ENCODE measurements at places on chromosomes 6 and 20.

DNA sequence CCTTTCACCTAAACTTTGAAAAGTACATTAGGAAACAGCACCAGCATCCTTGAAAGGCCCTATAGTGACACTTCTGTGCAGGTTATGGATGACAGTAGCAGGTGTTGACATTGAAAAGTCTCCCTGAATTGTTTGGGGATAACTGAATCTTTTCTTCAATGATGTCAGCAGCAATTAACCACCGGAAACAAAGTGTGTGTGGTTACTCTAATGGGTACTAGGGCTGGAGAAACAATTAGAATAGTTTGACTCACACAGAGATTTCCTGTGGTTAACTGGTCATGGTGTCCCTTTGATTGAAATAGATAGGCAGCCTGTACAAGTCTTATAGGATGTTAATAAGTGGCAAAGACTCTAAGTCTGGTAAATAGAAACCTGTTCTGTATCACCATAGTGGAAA is 189.1 kb downstream of the TBX18 start:
- no peak for DNase-seq

DNA sequence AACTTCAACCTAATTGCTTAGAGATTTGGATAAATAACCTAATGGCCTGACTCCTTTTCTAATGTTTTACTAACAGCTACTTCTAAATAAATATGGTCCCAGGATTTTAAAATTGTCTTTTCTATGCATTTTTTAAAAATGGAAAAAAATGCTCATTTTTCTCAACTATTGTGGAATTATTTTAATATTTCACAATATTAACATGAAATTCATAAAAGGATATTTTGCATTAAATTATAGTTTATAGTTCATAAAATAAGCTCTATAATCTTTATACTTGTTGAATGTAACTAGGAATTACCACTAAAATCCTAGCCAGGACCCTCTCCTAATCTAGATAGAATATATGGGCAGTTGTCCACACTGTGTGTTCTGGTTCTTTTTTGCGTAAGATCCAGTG is 37.3 kb downstream of the TBPL1 start:
- no peak for DNase-seq

DNA sequence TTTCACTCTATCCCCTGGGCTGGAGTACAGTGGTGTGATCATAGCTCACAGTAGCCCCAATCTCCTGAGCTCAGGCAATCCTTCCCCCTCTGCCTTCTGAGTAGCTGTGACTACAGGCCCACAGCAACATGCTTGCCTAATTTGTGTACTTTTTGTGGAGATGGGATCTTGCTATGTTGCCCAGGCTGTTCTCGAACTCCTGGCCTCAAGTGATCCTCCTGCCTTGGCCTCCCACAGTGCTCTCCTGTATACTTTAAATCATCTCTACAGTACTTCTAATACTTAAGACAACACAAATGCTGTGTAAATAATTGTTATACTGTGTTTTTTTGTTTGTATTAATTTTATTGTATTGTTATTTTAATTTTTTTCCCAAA is 39.7 kb upstream of the FAM50B start:
- DNase-seq: no peak

GRCh38 chr6:146891615-146892265 is 293.0 kb downstream of the ADGB start:
- no peak for DNase-seq

- peak; percentile 7 for DNase-seq
These were observed 45.9 kb upstream of the MC3R start for GRCh38 chr20:56202493-56203077.

- DNase-seq: no peak
These were observed 39.3 kb downstream of the LRRC1 start for GRCh38 chr6:53834132-53834531.

DNA sequence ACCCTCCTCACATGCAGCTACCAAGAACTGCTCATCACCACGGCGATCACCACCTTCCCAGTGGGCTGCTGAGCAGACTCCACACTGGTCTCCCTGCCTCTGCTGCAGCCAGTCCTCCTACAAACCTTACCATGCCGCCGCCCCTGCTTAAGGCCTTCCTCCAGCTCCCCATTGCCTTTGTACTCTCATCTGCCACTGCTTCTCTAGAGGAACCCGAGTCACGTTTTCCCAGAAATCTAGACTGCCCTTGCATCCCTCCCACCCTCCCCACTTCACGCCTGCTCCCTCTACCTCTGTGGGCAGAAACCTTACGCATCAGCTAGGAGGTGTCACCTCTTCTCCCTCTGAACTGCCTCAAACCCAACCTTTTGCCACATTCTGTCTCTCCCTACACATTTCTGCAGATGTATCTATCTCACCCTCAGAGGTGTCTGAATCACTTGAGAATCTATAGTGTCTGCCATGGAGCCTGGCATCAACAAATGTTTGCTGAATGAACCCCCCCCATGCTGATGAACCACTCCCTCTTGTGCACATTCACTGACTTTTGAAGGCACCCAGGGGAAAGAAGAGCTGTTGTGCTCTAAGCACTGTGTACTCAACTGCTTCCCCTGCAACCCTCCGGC is 4.3 kb downstream of the E2F1 start:
- no peak for DNase-seq

- no peak for DNase-seq
These were observed 93.6 kb upstream of the FAM8A1 start for GRCh38 chr6:17506531-17506930.

GRCh38 chr20:37702403-37703034 is 8.7 kb downstream of the CTNNBL1 start:
- no peak for DNase-seq

- no peak for DNase-seq
These were observed 294.9 kb upstream of the MARCKS start for GRCh38 chr6:113562248-113562647.

GRCh38 chr6:139343052-139343750 is 31.2 kb downstream of the CITED2 start:
- DNase-seq: no peak
